ENCODE measurements at places on chromosomes 11 and 22.

GRCh38 chr22:28893810-28894209 is 10.4 kb downstream of the ZNRF3 start:
- DNase-seq: no peak

DNA sequence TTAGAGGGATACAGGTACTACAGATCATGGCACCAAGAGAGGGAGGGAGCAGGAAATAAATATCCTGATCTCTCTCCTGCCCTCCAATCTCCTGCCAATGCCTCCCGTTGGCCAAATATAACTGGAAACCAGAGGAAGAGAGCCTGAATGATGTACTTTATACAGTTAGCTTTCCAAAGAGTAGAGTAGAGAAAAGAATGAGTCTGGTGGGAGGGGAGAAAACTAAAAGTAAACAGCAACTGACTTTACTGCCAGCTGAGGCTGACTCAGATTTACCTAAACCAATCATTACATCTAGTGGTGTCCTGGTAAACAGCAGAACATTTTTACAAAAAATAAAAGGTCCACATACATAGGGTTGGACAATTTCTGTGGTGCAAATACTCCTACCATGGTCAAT is 5.1 kb downstream of the MPZL3 start:
- DNase-seq: no peak

DNA sequence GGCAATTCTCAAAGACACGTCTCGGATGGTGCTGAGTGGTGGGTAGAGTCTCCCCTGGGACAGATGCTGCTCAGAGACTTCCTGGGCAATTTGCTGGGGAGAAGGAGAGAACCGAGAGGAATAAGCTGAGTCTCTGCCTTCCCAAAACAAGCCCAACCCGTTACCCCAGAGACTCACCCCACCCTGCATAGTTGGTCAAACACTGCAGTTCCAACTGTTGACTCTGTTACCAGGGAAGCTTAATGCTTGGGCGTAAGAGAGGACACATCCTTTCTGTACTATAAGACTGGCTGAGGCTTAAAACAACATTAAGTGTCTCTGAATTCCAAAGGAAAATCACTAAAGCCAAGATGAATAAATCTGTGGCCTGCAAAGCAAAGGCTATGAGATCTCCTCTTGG is 68.1 kb downstream of the CCDC81 start:
- no peak for DNase-seq

DNA sequence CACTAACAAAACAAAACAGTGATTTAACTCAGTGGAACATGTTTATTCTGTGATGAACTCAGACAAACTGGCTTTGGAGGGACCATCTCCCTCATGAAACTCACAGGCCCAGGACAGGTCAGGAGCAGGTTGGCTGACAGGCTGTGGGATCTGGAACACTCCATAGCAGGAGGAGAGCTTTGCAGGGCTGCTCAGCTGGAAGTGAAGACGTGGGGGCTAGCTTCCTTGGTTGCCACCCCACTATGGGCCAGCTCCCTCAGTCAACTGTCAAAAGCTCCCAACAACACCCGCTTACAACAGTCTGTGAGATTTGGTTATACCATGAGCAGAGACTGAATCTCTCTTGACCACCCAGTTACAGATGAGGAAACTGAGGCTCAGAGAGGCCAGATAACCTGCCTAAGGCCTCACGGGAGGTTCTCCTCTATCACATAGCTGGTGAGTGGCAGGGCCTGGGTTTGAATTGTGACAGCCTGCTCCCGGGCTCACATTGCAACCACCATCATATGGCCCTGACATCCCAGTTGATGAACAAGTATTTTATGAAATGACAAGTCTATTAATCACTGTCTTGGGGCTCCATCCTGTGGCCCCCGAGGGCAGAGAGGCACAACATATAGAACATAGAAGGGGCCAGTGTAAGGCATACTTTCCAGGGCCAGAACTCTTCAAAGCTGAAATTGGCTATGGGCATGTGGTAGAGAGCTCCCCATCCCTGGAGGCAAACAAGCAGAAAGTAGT is 473.4 kb downstream of the MN1 start:
- no peak for DNase-seq
